Activated T-cell treated with anti-CD3 and anti-CD28 coated beads, Interleukin-2, amount 50 U/mL, for 4 hours (primary cell): ENCODE measurements at places on chromosomes 4 and X.

GRCh38 chrX:111244235-111244750 is 26.0 kb downstream of the CAPN6 start:
- DNase-seq: no peak

DNA sequence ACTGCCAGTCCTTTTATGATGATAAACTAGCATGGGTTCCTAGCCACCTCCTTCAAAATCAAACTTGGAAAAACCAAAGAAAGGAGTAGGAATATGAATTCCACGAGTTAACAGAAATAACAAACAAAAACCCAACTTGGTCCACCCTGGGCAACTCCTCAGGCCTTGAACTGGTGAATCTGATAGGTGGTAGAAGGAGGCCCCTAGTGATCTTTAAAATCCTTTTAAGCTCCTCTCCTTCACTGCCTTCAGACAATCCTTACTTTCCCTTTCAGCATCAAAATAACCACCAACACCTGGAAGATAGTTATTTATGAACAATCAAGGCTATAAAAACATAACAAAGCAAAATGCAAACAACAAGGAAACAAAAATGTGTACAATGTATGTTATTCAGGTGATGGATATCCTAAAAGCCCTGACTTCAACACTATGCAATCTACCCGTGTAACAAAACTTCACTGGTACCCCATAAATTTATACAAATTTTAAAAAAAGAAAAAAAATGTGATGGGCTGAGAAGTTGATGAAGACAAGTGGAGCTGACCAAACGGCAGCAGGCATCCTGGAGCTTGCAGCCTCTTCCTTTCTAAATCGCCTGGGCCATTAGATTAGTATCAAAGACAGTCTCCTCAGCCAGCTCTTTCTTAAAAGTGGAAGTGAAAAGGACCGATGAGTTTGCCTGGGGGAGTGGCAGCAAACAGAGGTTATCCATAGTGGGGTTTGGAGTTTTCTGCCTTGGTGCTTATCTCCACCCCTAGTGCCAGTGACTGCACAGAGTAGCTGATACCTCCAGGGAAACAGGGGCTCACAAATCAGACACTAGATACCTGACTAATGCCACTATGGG is 179.6 kb downstream of the TMA16 start:
- no peak for DNase-seq

- DNase-seq: no peak
These were observed 19.9 kb downstream of the COPS4 start for GRCh38 chr4:83054928-83055327.

- DNase-seq: no peak
These were observed 3.3 kb upstream of the BBS7 start for GRCh38 chr4:121873604-121874003.

- DNase-seq: no peak
These were observed 125.8 kb upstream of the CLNK start for GRCh38 chr4:10810411-10810810.

DNA sequence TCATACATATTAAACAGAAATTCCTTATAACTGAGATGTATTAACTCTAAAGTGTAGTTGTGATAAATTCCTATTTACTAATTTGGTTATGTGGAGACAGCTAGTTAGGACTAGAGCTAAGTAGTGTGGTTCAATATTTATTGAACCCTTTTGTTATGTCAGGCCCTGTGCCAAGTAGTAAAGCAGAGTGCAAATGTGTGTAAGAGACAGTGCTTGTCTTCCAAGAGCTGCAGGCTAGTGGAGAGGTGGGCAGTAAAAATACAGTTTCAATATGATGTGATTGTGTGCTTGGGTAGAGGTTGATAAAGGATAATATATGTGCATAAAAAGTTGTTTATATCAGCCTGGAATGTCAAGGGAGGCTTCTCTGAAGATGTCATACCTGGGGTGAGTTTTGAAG is 80.0 kb downstream of the TBC1D19 start:
- DNase-seq: no peak

GRCh38 chr4:119211867-119212233 is 663 bp upstream of the USP53 start:
- DNase-seq: no peak

DNA sequence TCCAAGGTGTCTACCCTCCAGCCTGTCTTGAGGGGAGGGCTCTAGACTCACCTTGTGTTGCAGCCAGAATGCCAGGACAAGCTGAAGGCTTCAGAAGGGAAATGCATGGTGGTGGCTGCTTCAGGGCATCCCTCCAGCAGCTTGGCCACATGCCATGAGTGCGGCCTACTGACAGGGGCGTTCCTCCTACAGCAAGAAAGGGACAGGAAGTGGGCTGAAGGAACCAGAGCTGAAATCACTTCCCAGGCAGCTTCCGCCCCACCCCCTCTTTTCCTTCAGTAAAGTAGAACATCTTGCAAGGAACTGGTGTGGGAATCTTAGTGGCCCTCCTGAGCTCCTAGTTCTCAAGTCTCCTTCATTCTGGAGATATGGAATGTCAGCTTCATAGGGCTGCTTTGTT is 167.5 kb upstream of the DGKK start:
- DNase-seq: no peak

DNA sequence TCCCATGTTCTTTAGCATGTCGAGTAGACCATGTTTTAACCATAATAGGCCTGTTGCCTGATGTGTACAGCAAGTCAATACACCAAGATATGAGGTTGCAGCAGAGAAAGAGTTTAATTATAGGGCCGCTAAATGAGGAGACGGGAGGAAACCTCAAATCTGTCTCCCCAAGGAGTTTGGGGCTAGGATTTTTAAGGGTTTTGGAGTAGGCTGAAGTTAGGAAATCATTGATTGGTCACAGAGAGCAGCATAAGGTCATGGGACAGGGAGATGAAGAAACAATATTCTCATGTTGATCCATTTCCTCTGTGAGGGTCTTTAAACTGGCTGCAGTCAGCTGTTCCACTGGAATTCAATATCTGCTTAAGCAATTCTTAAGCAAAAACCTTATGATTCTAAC is 160.2 kb upstream of the GALNT7 start:
- no peak for DNase-seq

GRCh38 chr4:57499786-57500185 is 389.6 kb upstream of the IGFBP7 start:
- DNase-seq: no peak

GRCh38 chr4:47210828-47211227 is 179.5 kb downstream of the GABRB1 start:
- no peak for DNase-seq

DNA sequence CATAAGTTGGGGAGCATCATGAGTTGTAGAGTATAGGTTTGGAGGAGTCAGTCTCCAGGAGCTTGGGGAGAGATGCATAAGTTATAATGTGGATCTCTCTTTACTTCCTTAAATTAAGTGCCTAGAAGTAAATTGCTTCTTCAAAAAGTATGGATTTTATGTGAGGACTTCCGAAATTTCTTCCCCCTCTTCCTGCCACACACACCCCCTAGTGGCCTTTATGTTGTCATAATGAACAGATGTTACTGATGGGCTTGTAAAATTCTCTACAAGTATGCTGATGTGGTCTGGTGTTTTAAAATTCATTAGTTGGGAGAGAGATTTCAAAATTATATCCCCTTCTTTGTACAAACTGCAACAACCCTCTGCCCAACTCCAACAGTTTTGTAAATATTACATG is 2.3 kb upstream of the METTL14 start:
- no peak for DNase-seq

DNA sequence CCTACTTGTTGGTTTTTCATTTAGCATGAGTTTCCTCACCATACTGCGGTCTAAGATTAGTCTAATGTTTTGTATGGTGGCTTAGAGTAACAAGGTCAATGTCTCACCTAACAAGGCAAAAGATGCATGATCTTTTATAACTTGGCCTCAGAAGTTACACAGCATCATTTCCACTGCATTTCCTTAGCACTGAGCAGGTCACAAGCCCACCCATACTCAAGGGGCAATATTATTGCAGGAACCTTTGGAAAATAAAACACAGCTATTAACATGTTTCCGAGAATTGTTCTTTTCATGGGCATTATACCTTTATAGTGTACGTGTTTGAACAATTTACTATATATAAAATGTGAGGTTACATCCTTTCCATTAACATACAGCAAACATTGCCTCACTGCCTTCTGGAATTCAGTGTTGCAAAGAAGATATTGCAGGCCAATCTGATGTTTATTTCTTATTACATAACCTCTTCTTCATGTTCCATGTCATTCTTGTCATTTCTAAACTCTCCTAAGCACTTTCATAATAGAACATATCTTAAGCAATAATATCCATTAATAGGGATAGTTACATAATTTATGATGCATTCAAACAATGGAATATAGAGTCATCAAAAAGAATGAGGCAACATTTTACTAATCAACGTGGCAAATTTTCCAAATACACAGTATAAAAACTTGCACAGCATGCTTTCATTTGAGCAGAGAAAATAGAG is 153.8 kb downstream of the AREG start:
- no peak for DNase-seq

DNA sequence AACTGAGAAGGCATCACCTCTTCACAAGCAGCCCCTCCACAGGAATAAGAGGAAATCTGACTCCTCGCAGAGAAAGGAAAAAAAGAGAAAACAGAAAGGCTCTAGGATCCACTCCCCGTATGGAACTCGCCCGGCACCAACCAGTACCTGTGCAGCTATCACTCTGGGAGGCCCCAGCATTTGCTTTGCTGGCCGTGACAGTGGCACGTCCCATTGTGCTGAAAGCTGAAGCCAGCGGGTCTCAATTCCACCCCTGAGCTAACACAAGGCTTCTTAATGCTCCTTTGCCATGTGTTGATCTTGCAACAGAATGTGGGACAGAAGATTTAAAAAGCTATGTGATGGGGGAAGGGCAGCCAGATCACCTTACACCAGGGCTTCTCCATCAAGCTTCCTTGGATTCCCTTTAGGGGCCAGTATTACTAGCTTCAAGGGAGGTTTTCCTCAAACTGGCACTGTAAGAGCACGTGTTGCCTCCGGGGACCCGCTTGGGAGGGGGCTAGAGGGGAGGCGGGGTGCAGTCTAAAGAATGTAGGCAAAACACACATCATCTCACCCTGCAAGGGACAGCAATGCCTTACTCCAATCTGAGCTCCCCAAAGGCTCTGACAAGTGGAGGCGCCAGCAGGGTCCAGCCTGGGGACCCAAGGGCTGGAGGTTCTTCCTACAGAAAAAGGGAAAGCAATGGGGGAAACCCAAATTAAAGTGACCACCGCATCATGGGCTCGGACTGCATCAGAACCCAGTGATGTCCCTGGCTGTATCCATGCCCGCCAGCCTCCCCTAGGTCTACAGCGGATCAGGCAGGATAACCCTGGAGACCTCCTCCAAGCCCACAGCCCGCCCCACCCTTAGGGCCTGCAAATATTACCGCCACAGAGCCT is 1.2 kb downstream of the USP46 start:
- DNase-seq: no peak

DNA sequence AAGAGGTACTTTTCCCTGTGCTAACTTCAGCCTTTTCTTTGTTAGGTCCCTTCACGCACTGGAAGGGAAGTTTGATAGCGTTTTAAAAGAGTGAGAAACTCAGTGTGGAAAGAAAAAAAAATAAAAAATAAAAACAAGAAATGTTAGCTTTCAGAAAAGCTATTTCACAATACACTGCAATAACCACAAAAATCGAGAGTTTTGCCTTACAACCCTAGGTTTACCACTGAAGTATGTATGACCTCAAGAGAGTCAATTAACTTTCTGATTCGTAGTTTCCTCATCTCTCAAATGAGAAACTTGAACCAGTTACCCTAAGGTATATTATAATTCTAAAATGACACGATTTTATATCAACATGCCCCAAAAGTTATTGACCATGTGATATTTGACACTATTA is 93.9 kb upstream of the JADE1 start:
- no peak for DNase-seq

- DNase-seq: no peak
These were observed 148.5 kb downstream of the DHRSX start for GRCh38 chrX:2351999-2352995.

GRCh38 chrX:117788339-117788738 is 328.3 kb downstream of the KLHL13 start:
- no peak for DNase-seq

- no peak for DNase-seq
These were observed 99.8 kb upstream of the KCNIP4 start for GRCh38 chr4:22048323-22048722.

GRCh38 chrX:106484233-106484632 is 127.5 kb upstream of the RADX start:
- no peak for DNase-seq

DNA sequence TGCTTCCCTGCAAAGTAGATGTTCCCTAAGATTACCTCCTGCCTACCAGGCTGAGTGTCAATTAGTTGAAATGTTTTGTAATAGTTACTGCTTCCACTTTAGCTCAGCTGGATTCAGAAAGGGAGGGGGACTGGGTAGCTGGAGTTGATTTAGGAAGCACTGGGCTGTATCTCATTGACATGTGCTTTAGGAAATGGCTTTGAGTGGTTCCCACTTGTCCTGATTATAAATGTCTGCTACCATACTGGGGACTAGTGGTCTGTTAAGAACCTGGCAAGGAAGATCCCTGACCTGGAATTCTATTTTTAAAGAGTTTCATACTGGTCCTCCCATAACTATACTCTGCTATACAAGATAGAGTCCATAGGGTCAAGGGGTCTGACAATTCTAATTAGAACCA is 363.9 kb upstream of the PPP1R2C start:
- DNase-seq: no peak

DNA sequence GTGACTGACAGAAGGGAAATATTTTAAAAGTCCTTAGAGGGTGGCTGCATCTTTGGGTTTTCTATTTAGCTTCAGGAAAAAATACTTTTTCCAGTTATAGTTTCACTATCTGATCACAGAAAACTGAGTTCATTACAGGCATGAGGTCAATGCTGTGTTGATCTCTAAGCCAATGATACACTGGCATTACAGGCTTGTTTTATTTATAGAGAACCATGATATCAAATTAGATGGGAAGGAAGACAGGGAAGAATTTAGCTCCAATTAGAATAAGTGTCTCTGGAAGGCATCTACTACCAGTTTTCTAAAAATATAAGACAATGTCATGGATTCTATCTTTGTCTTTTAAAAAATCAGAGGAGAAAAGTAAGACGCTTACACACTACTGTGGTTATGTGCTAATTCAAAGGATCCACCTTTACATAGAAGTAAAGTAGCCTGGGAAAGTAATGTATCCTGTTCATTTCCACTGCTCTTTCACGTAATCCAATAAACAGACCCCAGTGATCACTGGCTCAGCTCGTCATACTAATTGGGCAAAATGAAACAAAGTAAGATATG is 344.5 kb upstream of the PPARGC1A start:
- DNase-seq: no peak
